Activated CD8-positive, alpha-beta memory T cell treated with anti-CD3 and anti-CD28 coated beads, Interleukin-2, amount 10 ng/mL, durations not matched to agents 7 days and 5 days (primary cell): ENCODE measurements at places on chromosomes 5 and 9.

- DNase-seq: no peak
- H3K4me3 ChIP-seq: no peak overlapping the region
- no peak overlapping the region for H3K27ac ChIP-seq
- H3K36me3 ChIP-seq: peaks cover 46% of the 10 kb centered on the region
Measured at GRCh38 chr5:32563614-32564013, 21.7 kb upstream of the SUB1 start.

GRCh38 chr5:167639273-167639672 lies 652.2 kb upstream of the WWC1 start:
- no peaks in the 10 kb centered on the region for H3K36me3 ChIP-seq
- H3K4me1 ChIP-seq: no peaks in the 10 kb centered on the region
- no peak for DNase-seq
- H3K27ac ChIP-seq: no peak overlapping the region

DNA sequence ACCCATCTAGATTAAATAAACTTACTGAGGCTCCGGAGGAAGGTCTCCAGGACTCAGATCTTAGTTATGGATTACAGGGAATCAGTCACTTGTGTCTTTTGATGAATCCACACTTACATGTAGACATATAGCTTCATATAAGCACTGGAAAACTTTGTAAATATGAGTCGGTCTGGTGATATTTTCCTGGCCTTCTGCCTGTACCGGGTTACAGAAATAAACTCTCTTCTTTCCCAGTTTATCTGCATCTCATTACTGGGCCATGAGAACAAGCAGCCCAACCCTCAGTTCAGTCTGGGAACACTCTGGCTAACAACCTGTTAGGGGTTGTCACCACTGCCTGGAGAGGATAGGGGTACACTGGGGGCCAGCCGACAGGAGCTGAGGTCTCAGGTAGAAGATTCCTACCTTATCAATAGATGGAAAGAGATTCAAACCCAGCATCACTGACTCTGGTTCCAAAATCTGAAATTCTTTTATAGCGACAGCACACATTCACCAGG lies 59.1 kb downstream of the THBS4 start:
- no peak overlapping the region for H3K4me3 ChIP-seq
- no peaks in the 10 kb centered on the region for H3K27me3 ChIP-seq

DNA sequence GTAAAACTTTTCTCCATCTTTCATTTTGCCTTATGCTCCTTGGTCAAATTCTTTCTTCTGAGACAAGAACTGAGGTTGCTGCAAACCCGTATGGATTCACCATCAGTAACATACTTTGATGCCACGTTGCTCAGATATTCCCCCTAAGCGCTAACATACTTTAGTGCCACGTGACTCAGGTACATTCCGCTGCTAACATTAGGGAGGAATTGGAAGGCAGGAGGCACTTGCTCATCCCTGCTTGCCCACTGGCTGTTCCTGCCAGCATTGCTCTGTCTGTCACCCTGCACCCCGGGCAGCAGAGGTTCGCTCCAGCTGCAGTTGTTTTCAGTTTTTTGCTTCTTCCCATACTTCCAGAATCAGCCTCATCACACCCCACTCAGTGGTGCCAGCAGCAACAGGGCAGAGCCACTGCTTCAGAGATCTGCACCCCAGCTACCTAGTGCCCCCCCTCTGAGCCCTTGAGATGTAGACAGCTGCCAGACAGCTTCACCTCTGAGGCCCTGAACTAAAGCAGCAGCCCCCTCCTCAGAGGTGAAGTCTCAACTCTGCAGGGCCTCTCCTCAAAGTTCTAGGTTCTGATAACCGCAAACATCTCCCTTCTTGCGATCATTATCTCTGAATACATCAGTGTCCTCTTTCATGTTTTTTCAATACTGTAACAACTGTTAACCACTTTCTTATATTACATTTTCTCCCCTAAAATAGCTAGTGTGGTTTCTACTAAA lies 228.0 kb upstream of the KIF2A start:
- no peaks in the 10 kb centered on the region for H3K36me3 ChIP-seq
- H3K4me1 ChIP-seq: no peaks in the 10 kb centered on the region
- no peak overlapping the region for H3K27ac ChIP-seq
- H3K4me3 ChIP-seq: no peak overlapping the region
- H3K27me3 ChIP-seq: peaks cover 7% of the 10 kb centered on the region
- DNase-seq: no peak

DNA sequence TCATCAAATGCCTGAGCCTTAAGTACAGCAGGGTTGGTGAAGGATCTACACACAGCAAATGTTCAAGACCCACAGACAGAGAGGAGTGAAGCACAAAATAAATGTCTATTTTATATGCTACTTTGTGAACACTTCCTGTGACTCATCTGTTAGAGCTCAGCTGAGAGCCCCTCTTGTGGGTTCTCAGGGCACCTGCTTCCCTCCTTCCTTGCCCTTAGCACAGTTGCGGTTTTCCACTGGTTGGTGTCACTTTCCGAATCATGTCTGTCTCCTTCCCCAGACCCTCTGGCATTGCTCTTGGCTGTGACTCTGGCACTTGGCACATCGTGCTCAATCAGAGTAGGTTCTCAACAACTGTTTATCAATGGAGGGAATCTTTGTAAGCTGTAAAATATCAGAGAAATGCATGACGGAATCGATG lies 128.5 kb upstream of the STC2 start:
- no peak overlapping the region for H3K27ac ChIP-seq
- DNase-seq: no peak
- H3K27me3 ChIP-seq: no peaks in the 10 kb centered on the region
- no peak overlapping the region for H3K4me3 ChIP-seq
- peaks cover 1% of the 10 kb centered on the region for H3K4me1 ChIP-seq
- H3K36me3 ChIP-seq: no peaks in the 10 kb centered on the region

GRCh38 chr5:143251190-143251589 lies 152.3 kb downstream of the NR3C1 start:
- H3K4me3 ChIP-seq: no peak overlapping the region
- peaks cover 6% of the 10 kb centered on the region for H3K36me3 ChIP-seq

GRCh38 chr9:83336706-83337105 lies 201.5 kb downstream of the FRMD3 start:
- peak; percentile 42 for DNase-seq
- H3K36me3 ChIP-seq: no peaks in the 10 kb centered on the region
- no peak overlapping the region for H3K27ac ChIP-seq
- H3K27me3 ChIP-seq: no peaks in the 10 kb centered on the region

- peak overlapping the region; percentile 96 for H3K27ac ChIP-seq
- peaks cover 28% of the 10 kb centered on the region for H3K36me3 ChIP-seq
- peak; percentile 43 for DNase-seq
- no peak overlapping the region for H3K4me3 ChIP-seq
- no peaks in the 10 kb centered on the region for H3K27me3 ChIP-seq
Measured at GRCh38 chr5:43315263-43315662, 2.1 kb upstream of the HMGCS1 start.

DNA sequence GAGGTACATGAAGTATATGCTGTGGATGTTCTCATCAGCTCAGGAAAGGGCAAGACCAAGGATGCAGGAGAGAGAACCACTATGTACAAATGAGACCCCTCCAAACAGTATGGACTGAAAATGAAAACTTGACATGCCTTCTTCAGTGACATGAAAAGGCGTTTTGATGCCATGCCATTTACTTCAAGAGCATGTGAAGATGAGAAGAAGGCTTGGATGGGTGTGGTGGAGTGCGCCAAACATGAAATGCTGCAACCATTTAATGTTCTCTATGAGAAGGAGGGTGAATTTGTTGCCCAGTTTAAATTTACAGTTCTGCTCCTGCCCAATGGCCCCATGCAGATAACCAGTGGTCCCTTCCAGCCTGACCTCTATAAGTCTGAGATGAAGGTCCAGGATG lies 47.7 kb downstream of the SEMA4D start:
- H3K36me3 ChIP-seq: peaks cover 56% of the 10 kb centered on the region
- peak overlapping the region; percentile 83 for H3K27ac ChIP-seq
- H3K4me1 ChIP-seq: peaks cover 85% of the 10 kb centered on the region
- DNase-seq: no peak
- no peak overlapping the region for H3K4me3 ChIP-seq
- no peaks in the 10 kb centered on the region for H3K27me3 ChIP-seq
